ENCODE measurements at places on chromosomes 2 and 18.

DNA sequence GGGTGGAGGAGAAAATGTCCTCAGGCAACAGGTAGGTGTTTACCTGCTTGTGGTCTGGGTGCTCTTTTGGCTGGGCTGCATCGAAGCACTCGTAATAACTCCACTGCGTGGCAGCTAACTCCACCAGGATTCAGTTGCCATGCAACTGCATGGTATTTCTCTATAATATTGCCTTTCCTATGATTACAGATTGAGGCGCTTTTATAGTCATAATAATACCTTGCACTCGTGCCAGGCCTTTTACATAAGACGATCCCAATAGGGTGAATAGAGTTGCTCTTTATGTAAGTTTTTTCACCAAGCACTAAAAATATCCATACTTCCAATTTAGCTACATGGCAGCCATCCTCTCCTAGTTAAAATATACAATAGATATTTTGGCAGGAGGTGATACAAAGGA lies 19.7 kb upstream of the NYAP2 start:
- DNase-seq, result no peak

DNA sequence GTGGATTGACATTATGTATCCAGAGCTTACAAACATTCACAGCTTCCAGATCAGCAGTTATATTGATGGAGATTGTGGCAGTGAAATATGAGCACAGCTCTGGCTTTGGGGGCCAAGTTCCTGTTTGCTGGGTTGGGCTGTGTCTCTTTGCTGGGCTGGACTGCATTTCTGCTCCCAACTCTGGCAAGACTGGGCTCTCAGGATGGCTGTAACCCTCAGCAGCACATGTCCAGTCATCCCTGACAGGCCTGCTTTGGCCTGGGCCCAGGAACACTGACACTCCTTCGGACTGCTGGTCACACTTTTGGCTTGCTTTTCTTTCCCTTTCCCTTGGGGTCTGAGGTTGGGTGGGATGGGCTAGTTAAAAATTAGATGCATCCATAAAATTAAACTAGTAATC lies 17.9 kb upstream of the VPS4B start:
- DNase-seq, result no peak

DNA sequence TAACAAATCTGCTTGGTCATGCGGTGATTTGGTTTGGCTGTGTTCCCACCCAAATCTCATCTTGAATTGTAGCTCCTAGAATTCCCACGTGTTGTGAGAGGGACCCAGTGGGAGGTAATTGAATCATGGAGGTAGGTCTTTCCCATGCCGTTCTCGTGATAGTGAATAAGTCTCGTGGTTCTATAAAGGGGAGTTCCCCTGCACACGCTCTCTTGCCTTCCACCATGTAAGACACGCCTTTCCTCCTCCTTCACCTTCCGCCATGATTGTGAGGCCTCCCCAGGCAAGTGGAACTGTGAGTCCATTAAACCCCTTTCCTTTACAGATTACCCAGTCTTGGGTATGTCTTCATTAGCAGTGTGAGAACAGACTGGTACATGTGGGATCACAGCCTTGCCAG lies 36.7 kb downstream of the TRABD2A start:
- DNase-seq, result no peak

GRCh38 chr2:102509749-102510148 lies 36.7 kb downstream of the SLC9A4 start:
- no peak for DNase-seq

- DNase-seq, result no peak
Measured at GRCh38 chr2:24434541-24434940, 56.5 kb upstream of the NCOA1 start.

GRCh38 chr2:12066986-12067385 lies 320.6 kb downstream of the LPIN1 start:
- no peak for DNase-seq

DNA sequence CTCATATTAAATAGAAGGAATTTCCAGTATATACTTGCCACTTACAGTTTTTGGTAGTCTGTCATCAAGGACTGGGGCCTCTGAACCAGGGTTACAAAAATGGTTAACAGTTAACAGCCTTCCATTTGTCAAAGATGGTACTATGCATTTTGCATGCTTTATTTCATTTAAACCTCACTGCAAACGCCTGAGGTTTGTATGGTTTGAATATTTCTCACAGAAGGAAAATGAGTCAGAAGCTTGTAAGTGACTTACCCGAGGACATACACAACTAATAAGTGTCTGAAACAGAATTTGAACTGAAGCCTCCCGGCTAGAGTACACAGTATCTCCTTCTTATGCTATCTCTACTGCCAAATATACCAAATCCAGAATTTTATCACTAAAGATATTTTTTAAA lies 1593.5 kb upstream of the ACVR2A start:
- no peak for DNase-seq

DNA sequence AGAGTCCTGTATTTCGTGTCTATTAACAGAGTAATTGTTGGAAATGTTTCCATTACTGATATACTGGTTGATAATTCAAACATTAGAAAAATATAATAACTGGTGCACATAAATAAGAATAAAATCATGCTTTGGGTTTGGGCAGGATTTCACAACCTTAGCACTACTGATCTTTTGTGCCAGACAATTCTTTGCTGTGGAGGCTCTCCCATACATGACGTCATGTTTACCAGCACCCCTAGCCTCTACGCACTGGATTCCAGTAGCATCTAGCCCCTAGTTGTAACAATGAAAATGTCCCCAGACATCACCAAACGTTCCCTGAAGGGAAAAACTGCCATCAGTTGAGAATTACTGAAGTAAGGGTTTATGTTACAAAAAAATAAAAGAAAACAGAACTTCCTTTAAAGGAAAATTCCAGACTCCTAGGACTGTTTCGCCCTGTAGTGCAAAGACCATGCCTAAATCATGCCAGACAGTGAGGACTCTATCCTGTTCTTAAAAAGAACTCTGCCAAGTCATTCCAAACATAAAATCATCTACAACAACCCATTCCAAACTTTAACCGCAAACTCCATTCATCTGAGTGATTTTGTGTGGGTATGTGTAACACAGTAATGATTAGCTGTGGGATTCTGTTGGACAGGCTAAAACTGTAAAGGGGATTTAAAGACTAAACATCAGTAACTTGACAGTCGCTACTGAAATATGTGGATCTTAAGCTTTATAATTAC lies 313.4 kb upstream of the CCDC68 start:
- DNase-seq, result no peak

DNA sequence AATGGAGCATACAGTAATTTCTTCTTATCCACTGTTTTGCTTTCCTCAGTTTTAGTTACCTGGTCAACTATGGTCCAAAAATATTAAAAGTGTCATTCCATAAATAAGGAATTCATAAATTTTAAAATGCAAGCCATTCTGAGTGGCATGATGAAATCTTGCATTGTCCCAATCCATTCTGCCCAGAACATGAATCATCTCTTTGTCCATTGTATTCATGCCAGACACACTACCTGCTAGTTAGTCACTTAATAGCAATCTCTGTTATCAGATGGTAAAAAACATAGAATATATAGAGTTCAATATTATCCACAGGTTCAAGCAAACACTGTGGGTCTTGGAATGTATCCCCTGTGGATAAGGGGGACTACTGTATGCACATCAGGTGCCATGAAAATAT lies 872.2 kb upstream of the NXPH2 start:
- no peak for DNase-seq

- DNase-seq, result no peak
Measured at GRCh38 chr2:118786746-118787145, 60.7 kb downstream of the EN1 start.

- DNase-seq, result no peak
Measured at GRCh38 chr2:126930970-126931590, 32.4 kb downstream of the TEX51 start.

GRCh38 chr2:36359067-36359466 lies 3.5 kb downstream of the CRIM1 start:
- no peak for DNase-seq

DNA sequence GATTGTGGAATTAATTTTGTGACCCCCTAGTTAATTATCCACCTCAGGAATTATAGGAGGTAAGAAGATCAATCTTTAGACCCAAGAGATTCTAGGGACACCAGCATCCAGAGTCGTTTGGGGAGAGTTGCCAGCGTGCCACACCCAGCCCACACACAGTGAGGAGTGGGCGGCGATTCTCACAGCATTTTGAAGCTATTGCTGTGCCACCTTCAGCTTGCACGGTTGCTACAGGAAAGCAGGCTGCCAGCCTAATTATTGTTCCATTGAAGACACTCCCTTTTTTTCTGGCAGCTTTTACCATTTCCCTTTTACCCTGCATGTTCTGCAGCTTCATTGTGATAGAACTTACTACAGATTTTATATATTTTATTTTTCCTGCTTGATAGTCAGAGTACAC lies 13.1 kb upstream of the MYL12A start:
- DNase-seq, result no peak

Data from left kidney (tissue), 8 donors.